K562 (cell line): ENCODE measurements at places on chromosomes 1 and 21.

DNA sequence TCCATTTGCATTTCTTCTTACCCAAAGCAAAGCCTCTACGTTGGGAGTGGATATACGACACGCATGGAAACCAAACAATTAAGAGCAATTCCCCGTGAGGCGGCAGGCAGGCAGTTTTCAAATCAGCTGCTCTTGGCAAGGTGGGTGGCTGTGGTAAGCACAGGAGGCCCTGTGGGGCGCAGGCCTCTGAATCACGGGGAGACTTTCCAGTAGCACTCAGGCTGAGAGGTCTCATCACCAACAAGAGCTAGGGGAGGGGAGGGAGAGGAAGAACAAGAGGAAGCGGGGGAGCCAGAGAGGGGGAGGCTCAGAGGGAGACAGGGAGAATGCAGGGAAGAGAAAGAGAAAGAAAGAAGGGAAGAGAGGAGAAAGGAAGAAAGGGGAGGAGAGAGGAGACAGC is 56.4 kb downstream of the MT1HL1 start:
- no peak for DNase-seq

DNA sequence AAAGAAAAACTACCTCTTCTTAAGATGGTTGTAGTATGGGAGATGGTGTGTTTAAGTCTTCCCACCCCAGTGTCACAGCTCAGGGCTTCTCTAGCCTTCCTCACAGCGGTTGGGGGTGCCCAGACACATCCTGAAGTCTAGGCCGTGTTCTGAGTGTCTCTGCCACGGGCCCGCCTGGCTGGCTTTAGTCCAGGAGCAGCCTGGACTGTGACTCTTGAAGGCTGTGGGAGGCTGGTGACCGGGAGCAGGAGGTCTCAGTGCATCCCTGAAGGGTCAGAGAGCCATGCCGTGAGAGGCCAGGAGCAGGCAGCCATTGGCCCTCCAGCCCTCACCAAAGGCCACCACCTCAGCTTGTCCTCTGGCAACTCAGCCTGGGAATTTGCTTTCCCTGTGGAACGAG is 4.5 kb downstream of the EPHX1 start:
- DNase-seq, result no peak

GRCh38 chr1:180158149-180159147 is 3.8 kb downstream of the QSOX1 start:
- DNase-seq, result no peak

DNA sequence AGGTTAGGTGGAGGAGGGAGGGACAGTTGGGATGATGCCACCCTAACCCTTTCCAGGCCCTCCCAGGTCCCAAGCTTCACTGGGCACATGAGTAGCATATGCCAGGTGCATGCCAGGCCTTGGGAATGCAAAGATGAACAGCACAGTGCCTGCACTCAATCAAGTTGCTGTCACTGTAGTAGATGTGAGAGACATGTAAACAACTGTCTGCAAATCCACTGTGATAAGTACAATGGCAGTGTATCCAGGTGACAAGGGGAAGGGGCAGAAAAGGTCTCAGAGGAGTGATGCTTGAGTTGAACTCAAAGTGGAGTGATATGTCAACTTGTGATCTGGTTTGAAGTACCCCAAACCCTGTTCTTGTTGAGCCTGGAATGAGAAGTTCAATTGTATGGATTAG is 49.5 kb upstream of the LRRN2 start:
- no peak for DNase-seq

DNA sequence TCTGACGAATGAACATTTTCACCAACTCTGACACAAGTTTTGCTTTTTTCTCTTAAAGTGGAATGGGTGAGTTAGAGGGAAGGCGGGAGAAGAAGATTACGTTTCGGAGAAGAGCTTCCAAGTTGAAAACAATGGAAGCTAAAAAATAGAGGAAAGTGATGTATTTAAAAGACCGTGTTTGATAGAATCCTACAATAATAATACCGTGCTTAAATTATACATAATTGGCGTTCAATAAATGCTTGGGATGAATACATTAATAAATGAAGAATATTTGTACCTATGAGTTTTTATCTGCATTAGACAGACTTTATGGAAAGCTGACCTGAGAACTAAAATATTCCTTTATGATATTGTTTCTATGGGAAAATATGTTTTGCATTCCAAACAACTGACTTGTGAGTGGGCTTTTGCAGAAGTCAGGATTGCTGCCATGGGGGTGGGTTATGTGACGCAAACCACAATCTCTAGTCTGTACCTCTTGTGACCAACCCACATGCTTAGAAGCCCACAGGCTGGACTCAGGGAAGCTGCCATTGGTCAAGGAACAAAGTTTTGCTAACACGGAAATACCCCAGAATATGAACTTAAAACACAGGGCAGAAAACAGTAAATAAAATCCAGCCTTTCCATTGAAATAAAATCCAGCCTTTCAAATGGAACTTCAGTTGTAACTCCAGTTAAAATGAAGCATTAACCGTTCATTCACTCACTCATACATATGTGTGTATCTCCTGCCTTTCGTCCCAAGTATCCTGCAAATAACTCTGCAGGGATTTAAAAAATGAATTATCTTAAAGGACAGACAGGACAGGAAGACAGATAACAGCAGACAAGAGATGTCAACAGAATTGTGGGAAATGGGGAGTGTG is 21.3 kb upstream of the ATF3 start:
- no peak for DNase-seq

GRCh38 chr1:6005276-6005917 is 13.2 kb upstream of the NPHP4 start:
- peak; percentile 46 for DNase-seq

DNA sequence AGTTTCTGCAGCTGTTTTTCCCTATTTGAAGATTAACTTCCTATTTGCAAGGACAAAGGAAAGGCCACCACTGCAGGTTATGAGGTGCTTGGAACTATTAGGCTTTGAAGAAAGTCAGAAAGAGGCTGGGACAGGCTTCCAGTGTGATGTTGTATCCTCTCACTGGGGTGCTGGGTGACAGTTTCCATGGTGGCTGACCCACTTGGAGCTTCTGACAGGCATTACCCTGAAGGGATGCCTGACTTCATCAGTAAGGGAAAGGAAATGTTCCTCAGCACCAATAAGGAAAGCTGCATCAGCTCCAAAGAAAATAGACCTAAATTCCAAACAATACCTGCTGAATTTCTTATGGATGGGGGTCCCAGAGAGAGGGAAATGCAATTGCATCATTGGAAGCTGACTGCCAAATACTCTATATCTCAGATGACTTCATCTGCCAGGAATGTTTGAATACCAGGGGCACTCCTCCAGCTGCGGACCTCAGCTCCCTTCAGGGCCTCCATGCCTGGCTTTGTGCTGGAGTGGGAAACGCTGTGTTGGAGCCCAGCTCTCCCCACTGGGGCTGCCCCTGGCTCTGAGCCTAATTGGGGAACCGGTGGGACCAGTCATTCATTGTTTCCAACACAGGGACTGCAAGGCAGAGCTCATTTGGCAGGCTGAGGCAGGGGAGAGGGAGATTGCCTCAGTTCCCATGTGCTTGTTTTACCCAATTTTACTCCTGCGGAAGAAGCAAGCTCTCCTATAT is 76.6 kb downstream of the RGL1 start:
- DNase-seq, result no peak

DNA sequence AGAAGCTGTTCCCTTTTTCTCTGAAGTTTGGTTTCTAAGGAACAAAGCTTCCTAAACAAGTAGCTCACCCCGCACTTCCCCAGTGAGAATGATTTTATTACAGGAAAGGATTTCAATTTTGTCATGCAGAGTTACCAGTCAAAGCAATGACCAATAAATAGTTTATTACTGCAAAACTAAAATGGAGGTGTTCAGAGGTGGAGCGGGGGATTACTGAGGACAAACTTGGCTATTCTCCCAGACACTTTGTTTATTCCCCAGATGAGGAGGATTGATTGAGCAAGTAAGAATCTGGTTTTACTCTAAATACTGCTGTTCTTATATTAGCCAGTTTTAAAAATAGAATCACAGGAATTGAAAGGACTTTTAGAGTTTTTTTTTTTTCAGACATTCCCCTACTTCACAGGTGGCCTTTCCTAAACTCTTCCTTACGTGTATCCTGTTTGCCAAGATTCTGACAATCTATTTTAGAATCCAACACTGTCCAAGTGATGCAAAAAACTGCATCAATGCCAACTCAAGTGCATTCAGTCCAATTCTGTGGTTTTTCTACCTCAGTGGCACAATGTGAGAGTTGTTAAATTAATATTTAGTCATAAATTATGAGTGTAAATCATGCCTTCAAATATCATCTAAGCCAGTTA is 136.1 kb downstream of the TNFSF18 start:
- no peak for DNase-seq

GRCh38 chr1:78408192-78408591 is 82.6 kb upstream of the PTGFR start:
- DNase-seq, result no peak

DNA sequence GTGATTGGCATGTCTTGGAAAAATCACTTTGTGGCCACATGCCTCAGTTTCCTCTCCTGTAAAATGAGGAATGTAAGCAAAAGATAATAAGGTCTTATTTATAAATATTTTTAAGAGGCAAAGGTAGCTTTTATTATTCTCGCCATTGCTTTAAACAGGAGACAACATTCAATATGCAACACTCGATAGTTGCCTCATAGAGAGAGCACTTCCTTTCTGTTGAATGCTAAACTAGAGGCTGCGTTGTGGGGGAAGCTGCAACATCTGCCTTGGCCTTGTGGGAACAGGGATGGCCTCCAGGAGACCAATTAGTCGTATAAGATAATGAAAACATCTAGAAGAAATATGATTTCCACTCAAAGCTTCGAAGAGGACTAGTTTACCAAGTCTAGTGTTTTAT is 3.5 kb downstream of the OSCP1 start:
- DNase-seq, result no peak

GRCh38 chr21:43281661-43282357 is 113.0 kb downstream of the CRYAA start:
- no peak for DNase-seq

DNA sequence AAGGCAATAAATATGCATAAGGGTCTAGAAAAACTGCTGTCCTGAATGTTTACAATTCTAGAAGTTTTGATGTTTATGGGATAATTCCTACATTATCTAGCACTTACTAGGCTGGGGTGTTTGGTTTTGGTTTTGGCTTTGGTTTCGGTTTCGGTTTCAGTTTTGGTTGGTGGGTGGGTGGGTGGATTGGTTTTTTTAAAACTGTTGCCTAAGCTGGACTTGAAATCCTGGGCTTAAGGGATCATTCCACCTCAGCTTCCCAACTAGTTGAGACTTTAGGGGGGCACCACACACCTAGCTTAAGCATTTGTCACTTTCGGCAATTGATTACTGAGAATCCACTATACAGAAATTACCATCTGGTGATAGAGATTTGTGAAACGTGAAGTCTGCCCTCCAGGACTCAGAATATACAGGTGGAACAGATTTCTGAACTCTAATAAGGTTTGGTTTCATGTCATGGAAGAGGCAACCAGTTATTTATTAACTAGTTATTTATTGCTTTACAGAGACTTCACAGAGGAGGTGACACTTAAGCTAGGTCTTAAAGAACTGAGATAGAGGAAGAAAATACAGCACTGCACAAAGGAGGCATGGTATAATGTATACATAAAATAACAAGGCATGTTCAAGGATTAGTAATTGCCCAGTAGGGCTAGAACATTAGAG is 69.6 kb downstream of the PIK3R3 start:
- DNase-seq, result no peak

GRCh38 chr1:32256473-32257226 is 5.6 kb downstream of the LCK start:
- no peak for DNase-seq

- DNase-seq, result no peak
Measured at GRCh38 chr1:64179588-64179987, 23.8 kb upstream of the UBE2U start.

GRCh38 chr1:26951821-26952497 is 8.3 kb downstream of the KDF1 start:
- peak; percentile 78 for DNase-seq

- no peak for DNase-seq
Measured at GRCh38 chr1:107950464-107950863, 14.5 kb downstream of the VAV3 start.

DNA sequence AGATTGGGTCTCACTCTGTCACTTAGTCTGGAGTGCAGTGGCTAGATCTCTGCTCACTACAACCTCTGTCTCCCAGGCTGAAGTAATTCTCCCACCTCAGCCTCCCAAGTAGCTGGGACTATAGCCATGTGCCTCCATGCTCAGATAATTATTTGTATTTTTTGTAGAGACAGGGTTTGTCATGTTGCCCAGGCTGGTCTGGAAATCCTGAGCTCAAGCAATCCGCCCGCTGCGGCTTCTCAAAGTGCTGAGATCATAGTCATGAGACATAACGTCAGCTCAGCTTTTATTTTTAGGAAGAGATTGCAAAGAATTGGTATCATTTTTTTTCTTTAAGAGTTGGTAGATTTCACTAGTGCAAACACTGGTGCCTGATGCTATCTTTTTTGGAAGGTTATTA is 244.9 kb downstream of the DSCAM start:
- no peak for DNase-seq

DNA sequence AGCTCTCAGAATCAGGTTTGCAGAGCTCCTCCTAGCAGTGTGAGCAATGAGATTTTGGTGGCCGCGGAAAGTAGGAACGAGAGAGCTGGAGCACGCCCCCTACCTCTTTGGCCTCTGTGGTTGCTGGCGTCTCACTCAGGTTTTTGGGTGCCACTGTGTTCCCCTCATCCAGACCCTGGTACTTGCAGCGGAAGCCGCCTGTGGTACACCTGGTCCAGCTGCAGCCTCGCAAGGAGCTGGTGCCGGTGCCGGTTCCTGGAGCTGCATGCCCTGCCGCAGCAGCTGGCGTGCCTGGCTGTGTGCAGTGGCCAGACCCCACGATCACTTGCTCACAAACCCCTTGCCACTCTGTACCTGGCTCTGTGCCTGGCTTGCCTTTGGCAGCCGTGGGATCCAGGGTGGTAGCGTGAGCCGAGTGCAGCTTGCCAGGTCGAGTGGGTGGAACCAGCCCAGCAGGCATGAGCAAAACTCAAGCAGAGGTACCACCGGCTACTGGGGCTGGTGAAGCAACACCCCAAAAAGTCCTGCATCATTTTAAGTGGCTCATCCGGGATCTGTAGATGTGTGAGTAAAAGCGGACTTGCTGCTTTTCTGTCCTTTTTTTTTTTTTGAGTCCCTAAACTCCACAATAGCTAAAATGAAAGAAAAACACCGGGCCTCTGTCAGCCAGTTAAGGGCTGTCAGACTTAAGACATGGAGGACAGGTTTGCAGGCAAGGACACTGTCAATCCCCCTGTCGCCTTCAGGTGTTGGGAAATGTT is 844.9 kb downstream of the KCNT2 start:
- DNase-seq, result peak; percentile 18

GRCh38 chr1:30274976-30275621 is 448.3 kb downstream of the MATN1 start:
- DNase-seq, result no peak

DNA sequence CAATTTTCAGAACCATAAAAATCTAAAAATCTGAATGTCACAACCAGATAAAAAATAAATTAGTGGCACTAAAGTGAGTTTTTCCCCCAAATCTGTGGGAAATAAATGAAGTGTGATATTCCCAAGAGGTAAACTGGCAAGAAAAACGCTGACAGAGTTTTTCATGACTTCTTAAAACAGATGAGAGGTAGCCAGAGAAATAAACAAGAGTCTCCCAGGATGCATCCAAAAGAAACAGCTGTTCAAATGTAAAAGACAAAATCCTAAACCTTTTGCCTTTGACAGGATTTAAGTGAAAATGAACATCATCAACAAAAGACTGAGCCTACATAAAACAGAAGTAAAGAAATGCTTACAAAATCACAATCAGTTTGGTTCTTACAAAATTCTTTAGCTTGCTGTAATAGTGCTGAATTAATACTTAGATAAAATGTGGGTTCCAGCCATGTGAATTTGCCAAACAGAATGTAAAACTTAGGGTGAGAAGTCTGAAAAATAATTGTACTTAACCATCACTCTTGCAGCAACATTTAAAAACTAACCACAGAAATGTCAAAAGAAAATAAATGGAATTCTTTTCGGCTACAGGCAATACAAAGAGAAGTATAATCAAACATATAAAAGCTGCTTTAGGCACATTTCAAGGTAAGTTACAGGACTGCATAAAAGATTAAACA is 133.6 kb downstream of the EIF4G3 start:
- no peak for DNase-seq
